ENCODE measurements at places on chromosomes 1 and 21.

GRCh38 chr1:233518344-233518743 lies 95.6 kb upstream of the KCNK1 start:
- H3K36me3 ChIP-seq: no peaks in the 10 kb centered on the region
- H3K27me3 ChIP-seq: peaks cover 2% of the 10 kb centered on the region
- H3K27ac ChIP-seq: no peak overlapping the region
- no peaks in the 10 kb centered on the region for H3K4me1 ChIP-seq

- H3K4me3 ChIP-seq: no peak overlapping the region
- H3K27ac ChIP-seq: no peak overlapping the region
- H3K36me3 ChIP-seq: no peaks in the 10 kb centered on the region
- no peaks in the 10 kb centered on the region for H3K27me3 ChIP-seq
- no peak for DNase-seq
These were observed 35.3 kb downstream of the RGS8 start for GRCh38 chr1:182649041-182649440.

DNA sequence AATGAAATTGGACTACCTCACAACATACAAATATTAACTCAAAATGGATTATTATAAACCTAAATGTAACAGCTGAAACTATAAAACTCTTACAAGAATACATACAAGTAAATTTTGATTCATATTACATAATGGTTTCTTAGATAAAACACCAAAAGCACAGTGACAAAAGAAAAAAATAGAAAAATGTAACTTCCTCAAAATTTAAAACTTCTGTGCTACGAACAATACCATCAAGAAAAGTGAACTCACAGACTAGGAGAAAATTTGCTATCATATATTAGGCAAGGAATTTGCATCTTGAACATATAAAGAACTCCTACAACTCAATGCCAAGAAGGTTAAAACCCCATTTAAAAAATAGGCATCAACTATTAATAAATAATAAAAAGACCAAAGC lies 31.2 kb downstream of the ANGPTL3 start:
- no peaks in the 10 kb centered on the region for H3K27me3 ChIP-seq
- no peak overlapping the region for H3K4me3 ChIP-seq
- H3K36me3 ChIP-seq: peaks cover 46% of the 10 kb centered on the region
- H3K4me1 ChIP-seq: no peaks in the 10 kb centered on the region
- H3K27ac ChIP-seq: no peak overlapping the region

DNA sequence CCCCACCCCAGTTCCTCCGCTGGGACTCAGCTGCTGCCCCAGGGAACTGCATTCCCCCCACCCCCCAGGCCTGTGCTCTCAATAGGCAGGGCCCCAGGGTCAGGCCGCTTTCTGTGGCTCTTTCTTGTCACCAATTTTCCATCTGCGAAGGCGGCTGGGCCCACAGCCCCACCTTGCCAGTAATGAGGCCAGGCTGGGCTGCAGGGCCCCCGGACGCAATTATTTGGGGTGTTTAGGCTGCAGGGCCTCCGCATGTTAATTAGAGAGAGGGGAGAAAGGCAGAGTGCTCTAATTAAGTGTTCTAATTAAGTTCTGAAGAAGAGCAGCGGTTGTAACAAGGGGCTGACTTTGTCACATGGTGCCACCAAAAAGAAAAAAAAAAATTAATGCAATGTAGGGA lies 71.8 kb downstream of the EPHB2 start:
- no peak overlapping the region for H3K27ac ChIP-seq
- H3K27me3 ChIP-seq: no peaks in the 10 kb centered on the region
- no peak overlapping the region for H3K4me3 ChIP-seq

- no peak overlapping the region for H3K4me3 ChIP-seq
- H3K27ac ChIP-seq: no peak overlapping the region
- no peaks in the 10 kb centered on the region for H3K36me3 ChIP-seq
- peaks cover 24% of the 10 kb centered on the region for H3K4me1 ChIP-seq
- no peak for DNase-seq
- H3K27me3 ChIP-seq: no peaks in the 10 kb centered on the region
These were observed 3.7 kb downstream of the VANGL2 start for GRCh38 chr1:160404094-160404493.

DNA sequence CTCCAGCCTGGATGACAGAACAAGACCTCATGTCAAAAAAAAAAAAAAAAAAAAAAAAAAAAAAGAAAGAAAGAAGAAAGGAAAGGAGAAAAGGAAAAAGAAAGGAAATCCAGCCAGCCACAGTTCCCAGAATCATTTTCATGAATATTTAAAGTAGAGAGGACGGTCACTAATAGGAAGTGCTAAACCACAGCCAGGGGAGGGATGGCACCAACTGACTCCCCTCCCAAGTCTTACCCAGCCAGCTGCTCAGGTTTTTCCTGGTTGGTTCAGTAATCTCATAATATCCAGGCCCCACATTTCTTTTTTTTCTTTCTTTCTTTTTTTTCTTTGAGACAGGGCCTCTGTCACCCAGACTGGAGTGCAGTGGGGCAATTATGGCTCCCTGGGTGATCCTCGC lies 63.9 kb upstream of the AK4 start:
- no peaks in the 10 kb centered on the region for H3K4me1 ChIP-seq
- no peaks in the 10 kb centered on the region for H3K27me3 ChIP-seq
- H3K36me3 ChIP-seq: no peaks in the 10 kb centered on the region
- no peak overlapping the region for H3K4me3 ChIP-seq
- DNase-seq: no peak

- H3K27me3 ChIP-seq: no peaks in the 10 kb centered on the region
- DNase-seq: no peak
- H3K27ac ChIP-seq: no peak overlapping the region
- H3K4me1 ChIP-seq: no peaks in the 10 kb centered on the region
- H3K4me3 ChIP-seq: no peak overlapping the region
These were observed 206.9 kb upstream of the LMO4 start for GRCh38 chr1:87121711-87122163.

- H3K27ac ChIP-seq: no peak overlapping the region
- peaks cover 5% of the 10 kb centered on the region for H3K4me1 ChIP-seq
- no peak for DNase-seq
- H3K27me3 ChIP-seq: no peaks in the 10 kb centered on the region
- no peak overlapping the region for H3K4me3 ChIP-seq
- no peaks in the 10 kb centered on the region for H3K36me3 ChIP-seq
These were observed 114.6 kb downstream of the NBPF12 start for GRCh38 chr1:147052677-147053076.

GRCh38 chr1:8076176-8076575 lies 50.1 kb upstream of the ERRFI1 start:
- no peak overlapping the region for H3K27ac ChIP-seq
- H3K4me1 ChIP-seq: no peaks in the 10 kb centered on the region
- H3K27me3 ChIP-seq: peaks cover 2% of the 10 kb centered on the region
- no peak for DNase-seq

GRCh38 chr1:200042552-200043335 lies 15.2 kb downstream of the NR5A2 start:
- peaks cover 43% of the 10 kb centered on the region for H3K27me3 ChIP-seq
- H3K4me3 ChIP-seq: no peak overlapping the region
- no peaks in the 10 kb centered on the region for H3K36me3 ChIP-seq

GRCh38 chr1:10969267-10969970 lies 43.0 kb upstream of the TARDBP start:
- H3K36me3 ChIP-seq: no peaks in the 10 kb centered on the region
- H3K27me3 ChIP-seq: no peaks in the 10 kb centered on the region
- no peak overlapping the region for H3K27ac ChIP-seq
- no peaks in the 10 kb centered on the region for H3K4me1 ChIP-seq
- no peak overlapping the region for H3K4me3 ChIP-seq

DNA sequence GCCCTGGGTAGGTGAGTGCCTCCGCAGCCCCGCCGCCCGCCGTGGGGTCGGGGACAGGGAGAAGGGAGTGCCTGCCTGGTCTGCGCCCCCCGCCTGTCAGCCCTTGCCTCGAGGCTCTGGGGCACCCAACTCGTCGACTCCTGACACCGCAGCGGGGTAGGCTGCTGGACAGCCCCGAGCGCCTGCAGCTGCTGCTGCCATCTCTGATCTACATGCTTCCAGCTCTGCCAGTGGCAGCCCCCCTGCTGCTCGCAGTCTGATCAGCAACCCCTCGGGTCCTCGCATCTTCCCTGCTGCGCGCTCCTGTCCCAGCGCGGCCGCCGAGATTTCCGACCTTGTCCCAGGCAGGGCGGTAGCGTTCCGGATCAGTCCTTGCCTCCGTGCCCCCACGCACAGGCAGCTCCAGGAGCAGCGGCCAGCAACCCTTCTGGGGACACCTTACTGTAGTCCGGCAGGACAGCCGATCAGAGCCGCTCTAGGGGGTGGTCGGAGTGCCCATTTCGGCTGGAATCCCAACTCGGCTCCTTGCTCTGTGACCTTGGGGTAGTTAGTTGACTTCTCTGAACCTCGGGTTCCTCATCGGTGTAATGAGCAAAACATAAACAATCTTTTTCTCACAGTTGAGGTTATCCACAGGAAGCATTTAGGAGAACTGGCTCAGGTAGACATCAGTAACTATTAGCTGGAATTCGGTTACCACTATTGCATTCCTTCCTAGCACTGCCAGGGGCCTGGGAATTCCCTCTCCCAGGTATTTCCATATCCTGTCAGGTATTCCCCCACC lies 540 bp downstream of the BCAN start:
- H3K27ac ChIP-seq: no peak overlapping the region
- no peaks in the 10 kb centered on the region for H3K36me3 ChIP-seq
- H3K27me3 ChIP-seq: peaks cover 14% of the 10 kb centered on the region
- H3K4me1 ChIP-seq: peaks cover 12% of the 10 kb centered on the region

DNA sequence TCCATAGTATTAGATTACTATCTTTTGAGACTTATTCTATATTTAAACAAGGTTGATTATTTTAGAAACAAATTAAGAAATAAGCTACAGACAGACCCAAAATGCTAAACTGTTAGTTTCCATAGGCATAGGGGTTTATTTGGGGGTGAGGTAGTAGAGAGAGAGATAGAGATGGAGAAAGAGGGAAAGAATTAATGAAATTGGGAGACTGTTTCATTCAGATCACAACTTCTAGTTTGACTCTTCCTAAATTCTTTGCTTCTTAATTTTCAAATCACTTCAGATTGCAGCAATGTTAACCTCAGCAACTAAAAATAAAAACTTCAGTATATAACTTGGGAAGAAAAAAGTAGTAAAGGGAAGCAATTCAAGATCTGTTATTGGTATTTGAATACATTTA lies 3.4 kb downstream of the JUN start:
- H3K4me1 ChIP-seq: peaks cover 33% of the 10 kb centered on the region
- DNase-seq: no peak
- H3K4me3 ChIP-seq: no peak overlapping the region
- peaks cover 6% of the 10 kb centered on the region for H3K27me3 ChIP-seq
- no peak overlapping the region for H3K27ac ChIP-seq
- H3K36me3 ChIP-seq: peaks cover 5% of the 10 kb centered on the region

DNA sequence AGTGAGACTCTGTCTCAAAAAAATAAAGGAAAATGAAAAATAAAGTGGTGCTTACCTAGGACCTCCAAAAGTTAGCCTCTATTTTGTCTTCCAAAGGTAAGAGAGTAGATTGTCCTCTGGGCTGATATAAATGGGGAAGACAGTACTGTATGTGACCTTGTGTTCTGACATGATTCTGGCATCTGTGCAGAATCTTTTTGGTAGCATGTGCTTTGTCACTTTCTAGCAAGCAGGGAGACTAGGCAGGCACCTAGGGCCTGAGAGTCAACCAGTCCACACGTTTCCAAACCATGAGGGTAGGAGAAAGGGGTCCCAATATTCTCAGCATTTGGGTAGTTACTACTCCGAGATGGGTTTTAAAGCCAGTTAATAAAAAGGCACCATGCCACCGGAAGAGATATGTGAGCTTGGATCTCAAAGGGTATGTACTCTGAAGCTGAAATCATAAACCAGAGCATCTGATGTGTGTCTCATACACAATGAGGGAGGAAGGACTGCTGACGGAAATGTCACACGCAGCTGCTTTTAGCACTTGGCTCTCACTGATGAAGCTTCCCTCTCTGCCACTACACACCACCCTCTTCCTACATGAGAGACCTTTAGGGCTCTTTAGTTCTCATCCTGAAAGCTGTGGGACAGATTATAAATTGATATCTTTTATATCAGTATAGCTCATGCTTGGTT lies 27.0 kb upstream of the SLC16A1 start:
- H3K27me3 ChIP-seq: no peaks in the 10 kb centered on the region
- H3K36me3 ChIP-seq: no peaks in the 10 kb centered on the region
- H3K27ac ChIP-seq: no peak overlapping the region
- H3K4me3 ChIP-seq: no peak overlapping the region
- H3K4me1 ChIP-seq: no peaks in the 10 kb centered on the region

DNA sequence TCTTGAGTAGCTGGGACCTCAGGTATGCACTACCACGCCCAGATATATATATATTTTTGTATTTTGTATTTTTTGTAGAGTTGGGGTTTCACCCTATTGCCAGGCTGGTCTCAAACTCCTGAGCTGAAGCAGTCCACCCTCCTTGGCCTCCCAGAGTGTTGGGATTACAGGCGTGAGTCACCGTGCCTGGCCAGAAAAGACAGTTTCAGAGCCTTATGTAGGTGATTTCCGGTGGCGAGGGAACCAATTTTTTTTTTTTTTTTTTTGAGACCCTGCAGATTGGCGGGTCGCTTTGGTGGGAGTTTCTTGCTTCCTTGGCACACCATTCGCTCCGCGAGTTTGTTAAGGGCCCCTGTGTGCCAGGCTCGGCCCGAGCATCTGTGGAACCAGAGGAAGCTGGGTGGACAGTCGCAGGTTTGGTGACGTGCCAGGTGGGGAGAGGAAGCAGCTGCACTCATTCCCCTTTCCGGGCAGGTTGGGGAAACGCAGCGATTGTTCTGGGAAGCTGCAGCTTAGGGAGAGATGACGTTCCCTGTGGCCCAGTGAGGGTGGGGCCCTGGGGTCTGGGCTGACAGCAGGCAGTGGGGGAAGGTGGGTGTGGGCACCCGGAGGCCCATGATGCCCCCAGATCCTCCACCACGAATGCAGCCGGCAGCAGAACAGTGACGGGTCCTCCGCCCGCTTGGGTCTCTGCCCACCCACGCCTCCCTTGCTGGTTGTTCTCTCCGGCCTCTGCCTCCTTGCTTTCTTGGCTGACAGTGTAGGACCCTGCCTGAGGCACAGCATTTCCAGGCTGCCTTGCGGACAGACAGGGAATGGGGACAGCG lies 25.1 kb downstream of the SPSB1 start:
- no peak overlapping the region for H3K4me3 ChIP-seq
- DNase-seq: no peak
- peaks cover 3% of the 10 kb centered on the region for H3K4me1 ChIP-seq

DNA sequence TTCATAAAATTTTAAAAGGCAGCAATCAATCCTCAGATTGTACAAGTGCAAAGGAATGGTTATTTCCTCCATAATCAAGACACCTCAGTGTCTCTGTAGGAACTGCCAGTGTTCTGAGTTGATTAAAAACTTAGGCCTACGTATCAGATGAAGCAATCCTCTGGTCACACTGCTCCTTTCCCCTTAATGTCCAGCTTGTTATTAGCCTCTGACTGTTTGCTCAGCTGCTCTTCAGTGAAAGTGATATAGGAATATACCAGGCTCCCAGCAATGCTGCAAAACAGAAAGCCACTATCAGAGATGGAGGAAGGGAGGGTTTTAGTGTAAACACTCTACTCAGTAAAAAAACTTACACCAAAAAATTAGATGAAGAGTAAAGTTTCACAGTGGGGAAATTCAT lies 49.8 kb downstream of the SLC35D1 start:
- peaks cover 46% of the 10 kb centered on the region for H3K36me3 ChIP-seq
- no peak for DNase-seq
- H3K27me3 ChIP-seq: no peaks in the 10 kb centered on the region
- H3K27ac ChIP-seq: no peak overlapping the region
- H3K4me3 ChIP-seq: no peak overlapping the region

Measured in DND-41 (cell line).